ENCODE measurements at places on chromosomes 16 and 17. TPM values are rescaled to one million over a fixed set of nuclear protein-coding genes. Genes with fewer than 3 reads are reported as not detected.

The PKMYT1 gene
- total RNA-seq = 76.6 TPM

The CCDC200 gene
- not detected for total RNA-seq

The TBC1D3 gene
- total RNA-seq = not detected

The SUMO2 gene
- total RNA-seq = 298 TPM

The COX6A2 gene
- total RNA-seq = not detected

The SLC35G6 gene
- total RNA-seq = not detected

The CCDC78 gene
- 3.7 TPM for total RNA-seq

The CLDN9 gene
- 0.67 TPM for total RNA-seq

All from colonic mucosa (tissue), 4 donors.